ENCODE measurements at places on chromosomes 5 and 9.

GRCh38 chr9:137149363-137149762 is 10.4 kb downstream of the GRIN1 start:
- no peak for DNase-seq

DNA sequence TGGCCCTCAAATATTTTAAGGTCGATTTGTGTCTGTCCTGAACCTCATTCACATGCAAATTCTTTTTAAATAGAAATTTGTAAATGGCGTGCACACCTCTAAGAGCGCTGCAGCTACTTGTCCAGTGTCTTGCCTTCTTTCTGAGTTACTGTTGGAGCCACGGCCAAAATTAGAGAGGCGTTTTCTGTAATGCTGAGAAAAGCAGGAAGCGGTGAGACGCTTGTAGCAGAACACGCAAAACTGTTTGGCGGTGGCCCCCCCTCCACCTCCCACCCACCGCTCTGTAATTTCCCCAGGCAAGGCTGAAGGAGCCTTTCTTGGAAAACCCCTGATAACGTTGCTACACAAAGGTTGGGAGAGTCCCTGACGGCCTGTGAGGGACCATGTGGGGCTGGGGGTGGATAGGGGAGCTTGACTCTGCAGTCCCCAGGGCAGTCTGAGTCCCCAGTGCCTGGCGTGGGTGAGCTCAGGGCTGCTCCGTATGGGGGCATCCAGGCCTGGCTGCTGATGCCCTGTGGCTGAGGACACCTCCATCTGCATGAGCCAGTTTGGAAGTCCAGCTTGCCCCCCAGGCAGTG is 96.5 kb downstream of the GADD45G start:
- no peak for DNase-seq

GRCh38 chr9:99336005-99336404 is 113.9 kb downstream of the SEC61B start:
- no peak for DNase-seq

- no peak for DNase-seq
Observed at GRCh38 chr5:3324421-3325101, 271.1 kb upstream of the IRX1 start.

Measured in putamen (tissue), 1 donor.